ENCODE measurements at places on chromosomes 2 and 18.

DNA sequence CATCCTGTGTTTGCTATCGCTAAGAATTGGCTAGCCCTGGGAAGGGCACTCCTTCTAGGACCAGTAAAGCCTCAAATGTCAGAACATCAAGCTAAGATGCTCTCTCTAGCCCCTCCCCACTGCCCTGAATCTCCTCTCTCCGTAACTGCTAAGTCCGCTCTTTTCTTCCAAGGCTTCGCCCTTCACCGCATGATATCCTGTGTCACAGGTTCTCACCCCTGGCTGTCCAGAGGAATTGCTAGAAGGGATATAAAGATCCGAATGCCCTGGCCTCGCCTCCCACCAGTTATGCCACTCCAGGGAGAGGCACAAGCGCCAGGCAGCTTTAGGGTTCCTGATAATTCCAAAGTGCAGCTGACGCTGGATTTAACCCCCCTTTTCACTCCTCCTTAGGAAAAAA is 17.1 kb upstream of the GPR45 start:
- no peak for DNase-seq

DNA sequence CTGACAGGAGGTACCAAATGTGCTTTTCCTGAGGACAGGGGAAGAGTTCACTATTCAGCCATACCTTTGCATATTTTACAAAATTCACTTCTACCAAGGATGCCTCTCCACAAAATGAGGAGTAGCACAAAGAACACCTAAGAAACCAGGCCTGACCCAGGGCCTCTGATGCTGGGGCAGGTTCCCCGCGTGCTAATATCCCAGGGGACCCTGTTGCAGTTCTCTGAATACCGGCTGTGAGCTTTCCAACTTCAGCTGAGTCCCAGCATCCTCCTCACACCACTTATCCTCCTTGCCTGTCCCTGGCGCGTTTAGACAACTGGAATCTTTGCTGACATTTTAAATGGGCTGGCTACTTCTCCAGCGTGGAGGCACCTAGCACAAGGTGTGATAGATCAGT is 142.3 kb downstream of the BCL2 start:
- no peak for DNase-seq

DNA sequence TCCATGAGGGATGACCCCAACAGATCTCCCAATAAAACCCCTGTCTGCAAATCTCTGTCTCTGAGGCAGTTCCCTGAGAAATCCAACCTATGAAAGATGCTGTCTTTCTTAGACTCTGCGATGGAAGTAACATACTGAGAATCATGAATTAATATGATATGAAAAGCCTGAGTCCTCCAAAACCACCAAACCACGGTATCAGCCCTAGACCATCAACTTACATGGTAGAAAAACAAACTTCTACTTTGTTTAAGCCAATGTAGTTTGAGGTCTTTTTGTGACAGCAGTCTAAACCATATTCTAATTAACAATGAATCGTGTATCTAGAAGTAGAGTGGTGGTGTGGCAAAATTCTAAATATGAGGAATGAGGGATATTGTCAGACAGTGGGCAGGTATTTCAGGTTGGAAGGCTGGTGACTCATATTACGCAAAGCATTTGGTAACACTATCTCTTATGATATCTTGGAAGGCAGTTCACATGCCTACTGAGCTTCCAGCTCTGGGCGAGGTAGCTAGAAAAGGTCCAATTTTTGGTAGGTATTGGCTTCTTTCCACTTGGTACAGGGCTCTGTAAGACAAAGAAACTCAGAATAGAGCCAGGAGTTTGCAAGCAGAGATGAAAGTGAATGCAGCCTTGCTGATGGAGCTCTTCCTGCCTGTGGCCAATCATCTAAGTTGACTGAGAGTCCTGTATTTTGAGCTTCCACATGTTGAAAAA is 215.8 kb downstream of the ZFP36L2 start:
- no peak for DNase-seq

GRCh38 chr2:8837795-8838140 is 355 bp upstream of the KIDINS220 start:
- no peak for DNase-seq

- no peak for DNase-seq
Measured at GRCh38 chr18:10284540-10285282, 169.7 kb upstream of the APCDD1 start.

DNA sequence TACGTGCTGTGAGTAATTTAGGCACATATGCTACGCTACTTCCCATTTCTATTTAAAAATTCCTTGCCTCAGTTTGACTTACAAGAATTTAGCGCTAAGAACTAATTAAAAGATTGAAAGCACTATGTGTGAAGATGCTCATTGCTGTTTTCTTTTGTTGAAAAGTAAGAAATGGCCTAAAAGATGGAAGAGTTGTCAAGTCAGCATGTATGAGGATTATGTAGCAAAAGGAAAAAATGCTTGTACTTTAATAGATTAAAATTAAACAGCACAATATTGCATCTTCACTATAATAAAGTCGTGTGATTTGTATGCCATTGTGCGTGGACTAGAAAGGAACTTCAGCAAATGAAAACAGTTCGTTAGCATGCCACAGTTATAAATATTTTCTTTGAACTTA is 77.0 kb downstream of the COX7A2L start:
- no peak for DNase-seq

GRCh38 chr18:67636597-67637385 is 120.3 kb upstream of the DSEL start:
- no peak for DNase-seq

GRCh38 chr18:36274083-36274715 is 23.3 kb upstream of the FHOD3 start:
- DNase-seq = no peak

DNA sequence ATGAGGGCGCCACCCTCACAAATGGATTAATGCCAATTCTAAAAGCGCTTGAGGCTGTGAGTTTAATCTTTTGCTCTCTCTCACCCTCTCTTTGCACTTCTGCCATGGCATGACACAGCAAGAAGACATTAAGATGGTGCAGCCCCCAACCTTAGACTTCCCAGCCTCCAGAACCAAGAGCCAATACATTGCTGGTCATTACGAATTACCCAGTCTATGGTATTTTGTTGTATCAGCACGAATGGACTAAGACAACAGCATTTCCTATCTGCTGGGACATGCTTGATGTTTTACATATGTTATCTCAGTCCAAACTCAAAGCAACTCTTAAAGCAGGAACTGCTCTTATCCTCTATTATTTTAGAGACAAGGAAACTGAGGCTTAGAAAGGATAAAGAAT is 222.9 kb downstream of the STK39 start:
- DNase-seq = no peak

GRCh38 chr18:45525301-45525700 is 90.0 kb upstream of the SLC14A2 start:
- DNase-seq = peak; percentile 52

GRCh38 chr18:76764291-76764901 is 58.0 kb upstream of the ZNF236 start:
- DNase-seq = no peak

DNA sequence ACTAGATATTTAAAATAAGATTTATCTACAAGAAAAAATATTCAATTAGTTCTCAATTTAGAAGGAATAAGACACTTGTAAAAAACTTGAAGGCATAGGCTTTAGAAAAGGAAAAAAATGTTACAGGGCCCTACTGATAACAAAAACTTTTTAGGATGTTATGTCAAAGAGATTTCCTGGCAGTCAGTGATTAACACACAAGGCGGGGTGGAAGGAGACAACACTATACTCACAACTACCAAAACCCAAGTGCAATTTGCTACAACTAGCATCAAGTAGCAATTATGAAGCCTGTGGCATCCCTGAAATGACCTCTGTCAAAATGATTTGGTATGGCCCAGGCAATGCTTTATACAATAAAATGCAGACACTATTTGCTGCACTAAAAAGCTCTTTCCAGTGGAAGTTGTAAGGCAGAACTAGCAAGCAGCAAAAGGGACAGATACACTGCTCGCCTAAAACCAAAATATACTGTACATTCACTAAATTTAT is 15.3 kb downstream of the STRN start:
- no peak for DNase-seq

- peak; percentile 24 for DNase-seq
Measured at GRCh38 chr2:185127412-185127811, 529.1 kb downstream of the ZNF804A start.

DNA sequence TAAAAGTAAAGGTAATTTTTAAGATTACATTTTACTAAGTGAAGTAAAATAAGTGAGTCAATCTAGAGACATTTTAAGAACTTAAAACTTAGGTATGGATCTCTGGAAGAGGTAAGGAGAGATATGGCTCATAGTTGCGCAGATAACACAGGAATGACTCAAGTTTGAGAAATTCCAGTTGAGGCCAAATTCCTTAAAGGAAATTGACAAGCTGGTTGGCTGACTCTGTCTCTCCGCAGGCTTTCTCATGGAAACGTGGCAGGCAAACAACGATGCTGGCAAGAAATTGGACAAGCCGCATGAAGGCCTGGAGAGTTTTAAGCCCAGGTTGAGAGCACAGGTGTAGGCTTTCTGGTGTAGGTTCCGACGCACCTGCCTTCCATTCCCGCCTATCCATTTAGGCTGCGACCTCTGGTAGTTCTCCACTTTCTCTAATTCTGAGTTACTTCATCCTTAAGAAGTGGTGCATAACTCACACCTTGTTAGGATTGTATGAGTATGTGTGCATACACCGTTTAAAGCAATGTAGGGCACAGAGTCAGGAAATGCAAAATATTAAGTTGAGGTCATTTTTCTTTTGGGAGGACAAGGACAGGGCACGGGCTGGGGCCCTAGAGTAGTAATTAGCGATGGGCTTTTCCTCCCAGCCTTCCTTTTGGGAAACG is 589 bp upstream of the DAW1 start:
- peak; percentile 89 for DNase-seq

DNA sequence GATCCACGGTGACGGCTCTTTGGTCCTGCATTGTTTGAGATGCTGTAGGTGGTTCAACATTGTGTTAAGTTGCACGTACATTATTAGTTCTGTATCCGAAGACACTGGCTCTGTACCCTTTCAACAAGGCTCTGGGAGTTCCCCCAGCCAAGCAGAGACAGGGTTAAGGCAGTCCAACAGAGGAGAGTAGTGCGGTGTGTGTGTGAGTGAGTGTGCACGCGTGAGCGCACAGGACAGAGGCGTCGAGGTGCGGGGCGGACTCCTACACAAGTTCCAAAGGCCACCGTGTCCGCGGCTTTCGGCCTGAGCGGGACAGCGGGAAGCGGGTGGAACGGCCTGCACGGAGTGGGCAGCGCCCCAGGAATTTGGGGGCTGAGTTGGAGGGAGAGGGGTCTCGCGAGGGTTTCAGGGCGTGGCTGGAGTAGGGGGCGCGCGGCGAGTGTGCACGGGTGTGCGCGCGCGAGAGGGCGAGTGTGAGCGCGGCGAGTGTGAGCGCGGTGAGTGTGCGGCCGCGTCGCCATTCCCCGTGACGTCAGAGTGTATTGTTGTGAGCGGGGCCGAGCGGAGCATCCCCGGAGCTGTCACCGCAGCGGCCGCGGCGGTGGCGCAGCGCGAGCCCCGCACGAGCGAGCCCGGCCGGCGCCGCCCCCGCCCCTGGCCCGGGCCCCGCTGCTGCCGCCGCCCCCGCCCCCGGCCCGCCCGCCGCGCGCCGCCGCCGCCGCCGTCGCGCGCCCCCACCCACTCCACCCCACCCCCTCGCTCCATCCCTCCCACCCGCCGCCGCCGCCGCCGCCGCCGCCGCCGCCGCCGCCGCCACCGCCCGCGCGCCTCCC is at the start of gene ASXL3:
TSS of gene ASXL3 (plus strand) at position 535 of the 833 bp plus-strand sequence. CDS start 413 bp downstream, outside the sequence.
- peak; percentile 33 for DNase-seq

- DNase-seq = no peak
Measured at GRCh38 chr2:240604939-240605716, 18.6 kb downstream of the CAPN10 start.

DNA sequence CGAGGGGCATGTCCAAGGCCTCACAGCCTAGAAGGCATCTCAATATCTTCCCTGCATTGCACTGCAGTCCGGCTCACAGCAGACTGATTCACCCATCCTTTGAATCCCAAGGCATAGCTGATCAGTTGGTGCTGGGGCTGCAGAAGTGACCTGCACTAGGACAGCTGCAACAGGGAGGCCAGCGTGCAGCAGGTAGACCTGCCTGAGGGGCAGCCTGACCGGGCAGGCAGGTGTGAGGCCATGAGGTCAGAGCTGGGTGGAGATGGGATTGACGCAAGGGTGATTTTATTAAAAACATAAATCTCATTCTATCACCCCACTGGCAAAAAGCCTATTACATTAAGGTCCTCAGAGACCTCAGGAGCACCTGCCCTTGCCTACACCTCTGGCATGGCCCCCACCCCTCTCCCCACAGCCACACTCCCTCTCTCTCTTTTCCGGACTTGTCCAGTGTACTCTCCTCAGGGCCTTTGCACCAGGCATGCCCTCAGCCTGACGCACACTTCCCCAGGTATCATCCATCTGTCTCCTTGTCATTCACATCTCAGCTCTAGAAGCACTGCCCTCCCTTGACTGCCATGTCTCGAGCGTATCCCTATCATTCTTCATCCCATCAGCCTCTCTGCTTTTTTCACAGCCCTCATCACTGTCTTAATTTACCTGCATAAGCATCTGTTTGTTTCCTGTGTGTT is 63.5 kb upstream of the WIPF1 start:
- no peak for DNase-seq
